ENCODE measurements at places on chromosomes 5 and 9.

DNA sequence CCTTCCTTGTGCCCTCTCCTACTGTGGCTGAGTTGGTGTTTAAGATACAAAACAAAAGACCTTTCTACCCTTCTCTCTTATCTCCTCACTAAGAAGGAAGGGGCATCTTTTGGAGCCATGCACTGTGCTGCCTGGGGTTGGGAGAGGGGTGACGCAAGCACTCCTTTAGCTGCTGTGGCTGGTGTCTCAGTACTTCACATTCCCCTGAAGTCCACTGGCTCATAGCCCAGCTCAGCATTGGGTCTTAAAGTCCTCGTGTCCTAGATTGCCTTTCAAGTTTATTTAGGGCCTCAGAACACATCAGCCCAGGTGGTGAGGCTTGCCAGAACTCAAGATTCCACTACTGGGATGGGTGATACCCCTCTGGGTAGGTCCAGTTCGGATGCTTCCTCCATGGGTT lies 325.9 kb upstream of the CYLC2 start:
- no peak for DNase-seq

- DNase-seq: no peak
Measured at GRCh38 chr5:109003928-109004327, 256.2 kb downstream of the FER start.

GRCh38 chr9:93093877-93094657 lies 1.9 kb upstream of the CARD19 start:
- DNase-seq: no peak

GRCh38 chr5:171311322-171312077 lies 2.5 kb downstream of the TLX3 start:
- no peak for DNase-seq

- no peak for DNase-seq
Measured at GRCh38 chr9:38437193-38437823, 13.1 kb upstream of the IGFBPL1 start.

GRCh38 chr5:66597183-66597757 lies 1.1 kb downstream of the MAST4 start:
- no peak for DNase-seq

Data from T-helper 1 cell (primary cell).